ENCODE measurements at places on chromosomes 2 and 18.

- no peak for DNase-seq
Observed at GRCh38 chr2:14678761-14679160, 46.2 kb downstream of the LRATD1 start.

DNA sequence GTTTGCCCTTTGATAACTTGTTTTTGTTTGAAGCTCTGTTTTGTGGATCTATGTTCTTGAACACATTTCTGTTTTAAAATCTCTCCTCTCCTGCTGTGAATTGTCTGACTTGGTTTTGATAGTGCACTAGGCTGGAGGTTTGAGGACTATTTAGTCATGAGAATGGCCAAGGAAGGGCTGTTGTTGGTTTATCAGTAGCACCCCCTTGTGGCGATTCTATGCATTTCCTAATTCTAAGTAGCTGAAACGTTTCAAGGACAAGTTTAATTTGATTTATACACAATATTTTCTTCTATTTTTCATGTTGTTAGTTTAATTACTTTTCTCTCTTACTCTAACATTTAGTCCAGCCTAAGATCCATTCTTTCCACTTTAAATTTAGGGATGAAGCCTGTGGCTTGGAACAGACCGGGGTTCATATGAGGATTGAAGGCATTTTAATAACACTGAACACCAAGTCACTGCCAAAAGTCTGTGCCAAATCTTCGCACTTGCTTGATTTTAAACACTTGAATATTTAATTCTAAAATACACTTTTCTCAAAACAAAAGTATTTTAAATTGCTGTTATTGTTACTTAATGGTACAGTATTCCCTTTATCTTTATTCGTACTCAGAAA lies 166.0 kb downstream of the SOCS6 start:
- DNase-seq = peak; percentile 25

DNA sequence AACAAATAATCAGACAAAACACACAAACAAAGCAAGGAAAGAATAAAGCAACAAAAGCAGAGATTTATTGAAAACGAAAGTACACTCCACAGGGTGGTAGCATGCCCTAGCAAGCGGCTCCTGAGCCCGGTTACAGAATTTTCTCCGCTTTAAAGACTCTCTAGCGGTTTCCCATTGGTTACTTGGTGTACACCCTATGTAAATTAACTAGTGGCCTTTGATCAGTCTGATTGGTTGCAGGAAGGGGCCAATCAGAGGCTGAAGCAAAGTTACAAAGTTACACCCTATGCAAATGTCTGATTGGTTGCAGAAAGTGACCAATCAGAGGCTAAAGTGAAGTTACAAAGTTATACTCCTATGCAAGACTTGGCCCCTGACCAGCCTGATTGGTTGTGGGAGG lies 242.9 kb downstream of the LDLRAD4 start:
- DNase-seq = no peak

DNA sequence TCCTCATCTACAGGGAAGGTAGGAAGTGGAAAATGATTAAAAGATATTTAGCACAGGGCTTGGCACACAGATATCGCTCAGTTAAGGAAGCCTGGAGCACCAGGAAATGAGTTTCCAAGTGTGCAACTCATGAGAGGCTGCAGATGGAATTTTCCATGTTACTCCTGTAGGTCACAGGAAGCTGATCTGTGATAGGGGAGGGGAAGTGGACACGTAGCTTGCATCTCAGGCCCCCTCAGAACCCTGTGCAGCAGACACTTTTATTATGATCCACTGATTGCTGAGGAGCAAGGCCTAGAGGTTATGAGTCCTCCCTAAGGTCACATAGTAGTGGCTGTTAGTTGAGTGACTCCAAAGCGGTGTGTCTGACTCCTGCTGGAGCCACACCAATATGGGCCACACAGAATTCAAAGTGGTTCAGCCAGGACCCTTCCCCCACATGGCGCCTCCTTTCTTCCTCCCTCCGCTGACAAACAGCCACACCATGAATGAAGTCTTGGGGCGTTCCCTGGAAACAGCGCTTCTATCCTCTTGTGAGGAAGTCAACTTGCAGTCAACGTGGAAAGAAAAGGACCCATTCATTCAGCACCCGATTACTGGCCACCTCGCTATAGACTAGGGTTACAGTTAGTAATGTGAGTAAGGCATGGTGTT lies 21.5 kb downstream of the DYSF start:
- no peak for DNase-seq

DNA sequence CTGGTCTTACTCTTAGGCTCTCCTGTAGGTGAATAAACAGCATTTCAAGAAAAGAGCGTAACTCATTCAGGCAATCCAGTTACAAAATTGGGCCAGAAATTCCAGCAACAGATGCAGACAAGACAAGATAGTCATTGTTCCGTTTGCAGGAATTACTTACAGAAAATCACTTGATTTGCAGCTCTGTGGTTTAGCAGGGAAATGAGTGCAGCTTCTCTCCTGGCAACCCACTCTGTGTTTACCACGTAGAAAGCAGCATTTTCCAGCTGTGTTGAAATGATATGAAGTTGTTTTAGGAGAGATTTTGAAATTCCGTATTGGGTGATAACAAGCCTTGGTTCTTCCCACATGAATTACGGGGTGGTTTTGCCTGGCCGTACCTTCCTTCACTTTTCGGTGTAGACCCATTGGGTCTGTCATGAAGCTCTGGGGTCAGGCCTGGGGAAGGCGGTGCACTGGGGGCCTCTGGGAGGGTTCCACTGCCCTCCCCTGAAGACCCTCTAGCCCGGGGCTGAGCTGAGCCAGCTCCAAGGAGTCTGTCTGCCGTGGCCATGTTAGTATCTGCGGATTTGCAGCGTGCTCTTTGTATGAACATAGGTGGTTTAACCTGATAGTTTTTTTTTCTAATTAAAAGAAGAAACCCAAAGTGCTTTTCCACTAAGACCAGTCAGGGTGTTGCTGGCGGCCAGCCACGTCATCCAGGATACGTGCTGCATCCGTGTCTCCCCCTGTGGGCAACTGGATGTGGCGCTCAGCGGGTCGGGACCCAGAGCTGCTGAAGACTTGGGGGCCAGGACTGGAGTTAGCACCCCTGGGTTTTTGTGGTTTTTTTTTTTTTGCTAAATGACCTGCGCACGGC lies 58.9 kb upstream of the KCNG2 start:
- no peak for DNase-seq

GRCh38 chr2:8893474-8893873 lies 56.1 kb upstream of the KIDINS220 start:
- DNase-seq = no peak

- no peak for DNase-seq
Observed at GRCh38 chr2:239249776-239250175, 151.0 kb downstream of the HDAC4 start.

GRCh38 chr2:152396763-152397162 lies 61.8 kb downstream of the FMNL2 start:
- no peak for DNase-seq
